Activated CD4-positive, alpha-beta T cell treated with anti-CD3 and anti-CD28 coated beads, Interleukin-10, Interleukin-2, amounts not matched to agents 100 ng/mL and 50 ng/mL, durations not matched to agents 16 hours and 8 hours (primary cell): ENCODE measurements at places on chromosomes 11 and 22.

GRCh38 chr11:73559743-73560142, 38.2 kb downstream of the FAM168A start:
- DNase-seq, result no peak

DNA sequence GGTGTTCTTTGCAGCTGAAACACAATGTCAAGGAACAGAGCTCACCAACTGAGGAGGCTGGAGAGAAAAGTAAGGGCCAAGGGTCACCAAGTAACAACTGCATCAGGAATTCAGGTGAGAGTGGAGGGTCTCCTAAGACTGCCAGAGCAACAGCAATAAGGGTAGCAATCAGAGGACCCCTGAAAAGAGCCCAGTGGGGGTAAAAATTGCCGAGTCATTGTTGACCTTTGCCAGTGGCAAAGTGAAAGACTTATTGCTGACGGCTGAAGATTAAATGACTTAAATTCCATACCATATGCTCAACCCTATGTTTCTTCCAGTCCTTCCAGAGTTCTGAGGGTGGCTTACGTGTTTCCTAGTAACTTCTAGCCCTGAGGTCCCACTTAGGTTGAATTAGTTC, 51.9 kb upstream of the ARHGAP42 start:
- no peak for DNase-seq

- no peak for DNase-seq
Measured at GRCh38 chr11:66716996-66717395, 12.0 kb downstream of the SPTBN2 start.

- no peak for DNase-seq
Measured at GRCh38 chr11:96328395-96329010, 14.5 kb downstream of the MAML2 start.

- peak; percentile 67 for DNase-seq
Measured at GRCh38 chr11:128632141-128632791, 44.9 kb upstream of the ETS1 start.

DNA sequence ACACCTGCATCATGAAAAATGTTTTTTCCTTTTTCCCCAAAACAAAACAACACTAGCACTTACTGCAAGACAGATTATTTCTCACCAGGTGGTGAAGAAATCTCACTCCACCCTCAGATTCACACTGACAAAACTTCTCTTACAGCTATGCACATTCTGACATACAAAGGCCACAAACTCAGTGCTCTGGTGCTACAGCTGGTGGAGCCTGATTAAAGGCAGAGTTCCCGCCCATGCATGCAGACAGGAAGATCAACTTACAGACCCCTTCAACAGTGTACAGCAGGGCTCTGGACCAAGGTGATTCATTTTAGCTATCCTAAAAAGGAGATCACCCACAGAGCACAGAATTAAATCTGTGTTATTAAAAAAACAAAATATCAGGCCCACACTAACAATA, 112.6 kb downstream of the CADM1 start:
- no peak for DNase-seq

GRCh38 chr22:50439314-50439870, 35.4 kb downstream of the SBF1 start:
- no peak for DNase-seq

DNA sequence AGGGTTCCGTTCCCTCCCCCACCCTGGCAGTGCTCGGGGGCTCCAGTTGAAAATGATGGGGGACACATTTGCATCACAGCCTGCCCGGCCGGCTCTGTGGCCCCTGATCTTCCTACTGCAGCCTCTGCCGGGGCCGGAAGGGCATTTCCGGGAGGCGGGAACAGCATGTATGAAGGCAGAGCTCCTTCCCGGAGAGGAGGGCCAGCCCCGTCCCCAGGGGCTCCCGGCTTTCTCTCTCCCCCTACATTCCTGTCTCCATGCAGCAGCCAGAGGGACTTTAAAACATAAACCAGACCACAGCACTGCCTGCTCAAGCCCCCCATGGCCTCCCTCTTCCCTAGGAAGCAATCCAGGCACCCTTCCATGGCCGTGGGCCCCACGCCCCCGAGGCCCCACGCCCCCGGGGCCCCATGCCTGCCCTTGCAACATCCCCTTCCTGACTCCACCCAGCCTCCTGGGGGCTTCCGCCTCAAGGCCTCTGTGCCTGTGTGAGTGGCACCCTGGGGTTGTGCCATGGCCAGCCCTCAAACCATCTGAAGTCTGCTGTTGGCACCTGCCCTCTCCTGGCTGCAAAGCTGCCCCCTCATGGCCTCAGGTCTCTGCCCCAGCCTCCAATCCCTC, 73.1 kb downstream of the CDKN1C start:
- DNase-seq, result no peak

DNA sequence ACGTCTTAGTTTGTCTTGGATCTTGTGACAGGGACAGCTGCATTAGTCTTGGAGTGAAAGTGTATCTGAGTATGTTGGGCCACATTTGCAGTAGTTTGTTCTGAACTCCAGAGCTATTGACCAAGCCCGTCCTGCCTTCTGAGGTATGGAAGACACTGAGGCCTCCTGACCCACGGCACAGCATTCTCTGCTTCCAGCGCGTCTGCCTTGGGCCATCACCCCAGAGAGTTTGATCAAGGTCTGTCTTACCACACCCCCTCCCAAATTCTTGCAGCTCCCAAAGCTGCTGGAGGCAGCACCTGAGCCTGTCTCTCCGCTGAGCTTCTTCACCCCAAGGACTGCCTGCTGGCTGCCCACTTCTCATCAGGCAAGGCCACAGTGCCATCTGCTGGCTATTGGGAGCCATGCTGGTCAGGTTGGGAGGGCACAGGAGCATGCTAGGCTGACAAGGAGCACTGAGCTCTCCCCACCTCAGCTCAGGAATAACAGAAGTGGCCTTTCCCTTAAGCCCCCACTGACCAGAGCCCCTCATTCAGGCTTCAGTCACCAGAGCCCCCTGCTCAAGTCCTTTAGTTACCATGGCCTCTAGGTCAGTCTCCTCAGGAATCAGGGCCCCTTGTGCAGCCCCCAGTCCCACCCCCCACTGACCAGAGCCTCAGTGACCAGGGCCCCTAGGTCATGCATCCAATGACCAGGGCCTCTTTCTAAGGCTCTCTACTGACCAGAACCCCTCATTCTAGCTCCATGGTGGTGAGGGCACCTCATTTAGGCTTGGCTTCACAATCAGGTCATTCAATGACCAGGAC, 27.2 kb upstream of the SMPD1 start:
- peak; percentile 82 for DNase-seq
